ENCODE measurements at places on chromosomes 1 and 21.

- no peaks in the 10 kb centered on the region for H3K36me3 ChIP-seq
- no peaks in the 10 kb centered on the region for H3K27me3 ChIP-seq
- H3K4me3 ChIP-seq, result no peak overlapping the region
- H3K4me1 ChIP-seq, result no peaks in the 10 kb centered on the region
- no peak overlapping the region for H3K27ac ChIP-seq
- DNase-seq, result no peak
Observed at GRCh38 chr1:56570924-56571372, 8.4 kb downstream of the PLPP3 start.

GRCh38 chr21:38880577-38880966 is 74.8 kb downstream of the ETS2 start:
- H3K27ac ChIP-seq, result no peak overlapping the region
- DNase-seq, result no peak
- no peaks in the 10 kb centered on the region for H3K4me1 ChIP-seq
- H3K4me3 ChIP-seq, result no peak overlapping the region
- no peaks in the 10 kb centered on the region for H3K36me3 ChIP-seq

GRCh38 chr1:89779151-89779940 is 41.5 kb upstream of the LRRC8D start:
- H3K27me3 ChIP-seq, result no peaks in the 10 kb centered on the region
- no peaks in the 10 kb centered on the region for H3K4me1 ChIP-seq
- DNase-seq, result no peak
- no peak overlapping the region for H3K4me3 ChIP-seq

GRCh38 chr1:166603296-166603695 is 236.0 kb upstream of the POGK start:
- H3K4me3 ChIP-seq, result no peak overlapping the region
- no peaks in the 10 kb centered on the region for H3K4me1 ChIP-seq
- no peak for DNase-seq
- H3K27ac ChIP-seq, result no peak overlapping the region

DNA sequence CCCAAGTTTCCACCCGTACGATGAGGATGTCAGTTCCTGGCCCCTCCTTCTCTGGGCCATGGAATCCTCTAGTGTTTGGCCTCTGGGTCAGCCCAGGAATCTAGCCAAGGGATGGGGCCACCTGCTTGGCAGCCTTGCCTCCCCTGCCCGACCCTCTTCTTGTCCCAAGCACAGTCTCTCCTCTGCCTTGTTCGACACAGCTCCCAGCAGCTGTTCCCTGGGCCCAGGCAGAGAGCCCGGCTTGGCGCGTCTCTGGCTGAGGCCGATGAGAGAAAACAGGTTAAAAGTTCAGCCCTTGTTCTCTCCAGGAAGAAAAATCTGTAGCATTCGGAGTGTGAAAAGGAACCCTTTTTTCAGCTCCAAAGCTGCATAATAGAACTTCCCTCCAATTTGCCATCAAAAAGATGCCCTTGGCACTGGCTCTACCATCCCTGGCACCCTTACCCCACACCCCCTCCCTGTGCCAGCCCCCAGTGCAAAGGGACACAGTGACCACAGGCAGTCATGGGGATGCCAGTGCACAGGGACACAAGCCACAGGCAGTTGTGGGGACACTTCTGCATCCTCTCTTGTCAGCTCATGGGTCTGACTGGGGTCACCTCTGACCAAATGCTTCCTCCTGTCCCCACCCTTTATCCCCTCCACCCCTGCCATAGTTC is 68.4 kb downstream of the EPHB2 start:
- H3K27ac ChIP-seq, result no peak overlapping the region
- no peaks in the 10 kb centered on the region for H3K36me3 ChIP-seq
- no peak for DNase-seq
- H3K27me3 ChIP-seq, result no peaks in the 10 kb centered on the region
- no peak overlapping the region for H3K4me3 ChIP-seq

- H3K4me1 ChIP-seq, result peaks cover 3% of the 10 kb centered on the region
- no peaks in the 10 kb centered on the region for H3K27me3 ChIP-seq
- no peak overlapping the region for H3K4me3 ChIP-seq
- no peak overlapping the region for H3K27ac ChIP-seq
- H3K36me3 ChIP-seq, result no peaks in the 10 kb centered on the region
- DNase-seq, result no peak
Observed at GRCh38 chr1:232705815-232706575, 76.1 kb upstream of the SIPA1L2 start.

- no peaks in the 10 kb centered on the region for H3K36me3 ChIP-seq
- peaks cover 60% of the 10 kb centered on the region for H3K27me3 ChIP-seq
- H3K4me3 ChIP-seq, result no peak overlapping the region
- H3K4me1 ChIP-seq, result peaks cover 2% of the 10 kb centered on the region
- no peak overlapping the region for H3K27ac ChIP-seq
- peak; percentile 73 for DNase-seq
Observed at GRCh38 chr1:110067893-110068645, 2.4 kb downstream of the ALX3 start.

DNA sequence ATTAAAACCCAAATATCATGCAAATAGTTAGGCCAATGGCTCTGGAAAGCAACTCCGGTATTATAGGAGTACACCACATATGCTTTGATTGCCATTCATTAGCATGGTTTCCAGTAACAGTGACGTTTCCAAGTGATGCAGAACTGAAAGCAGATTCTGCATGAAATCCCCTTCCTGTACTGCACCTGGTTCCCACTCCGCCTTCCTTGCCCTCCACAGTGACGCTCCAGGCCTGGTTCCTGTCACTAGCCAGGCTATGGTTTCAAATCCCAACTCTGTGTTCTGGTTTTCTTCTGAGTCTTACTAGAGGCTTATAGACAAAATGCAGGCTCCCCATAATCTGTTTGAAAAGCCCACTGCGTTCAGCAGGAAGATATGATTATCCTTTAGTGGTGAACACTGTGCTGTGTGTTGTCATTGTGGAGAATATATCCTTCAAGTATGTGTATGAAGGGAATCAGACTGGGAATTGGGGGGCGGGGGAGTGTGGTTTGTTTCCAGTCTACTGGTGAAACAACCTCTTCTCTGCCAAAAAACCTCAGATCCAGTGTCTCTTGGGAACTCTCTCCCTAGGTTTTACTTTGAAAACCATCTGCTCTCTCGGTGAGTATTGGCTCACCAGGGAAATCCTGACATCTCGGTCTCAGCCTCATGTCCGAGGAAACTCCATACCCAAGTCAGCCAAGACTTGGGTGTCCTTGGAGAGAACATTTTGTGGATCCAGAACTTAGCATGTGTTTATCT is 78.7 kb downstream of the TYW3 start:
- H3K36me3 ChIP-seq, result no peaks in the 10 kb centered on the region
- H3K4me3 ChIP-seq, result no peak overlapping the region
- no peaks in the 10 kb centered on the region for H3K4me1 ChIP-seq

DNA sequence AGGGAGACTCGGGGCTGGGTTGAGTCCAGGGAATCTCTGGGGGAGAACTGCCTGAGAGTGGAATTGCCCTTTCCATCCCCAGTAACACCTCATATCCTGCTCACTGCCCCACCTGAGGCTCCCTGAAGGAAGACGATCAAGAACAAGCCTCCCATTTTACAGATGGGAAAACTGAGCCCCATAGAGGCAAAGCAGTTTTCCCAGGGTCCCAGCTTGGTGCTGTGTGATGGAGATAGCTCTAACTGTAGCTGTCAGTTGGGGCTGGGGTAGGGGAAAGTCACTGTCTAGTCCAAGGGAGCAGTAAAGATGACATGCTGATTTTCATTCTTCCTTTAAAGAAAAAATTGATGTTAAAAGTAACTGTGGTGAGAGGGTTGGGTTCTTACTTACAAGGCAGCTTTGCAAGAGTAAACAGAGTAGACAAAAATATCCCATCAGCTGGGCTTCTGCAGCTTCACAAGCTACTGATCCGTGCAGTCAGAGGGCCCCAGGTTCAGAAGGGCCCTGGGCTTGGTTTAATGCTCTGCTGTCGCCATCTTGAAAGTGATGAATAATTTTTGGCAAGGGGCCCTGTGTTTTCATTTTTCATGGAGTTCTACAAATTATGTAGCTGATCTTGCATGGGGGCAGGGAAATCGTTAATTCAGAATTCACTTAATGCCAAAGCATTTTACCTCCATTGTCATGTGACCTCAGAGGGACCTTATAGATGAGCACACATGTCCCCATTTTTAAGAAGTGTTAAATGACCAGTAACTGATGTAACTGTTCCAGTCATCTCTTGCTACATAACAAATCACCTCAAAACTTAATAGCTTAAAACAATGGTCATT is 17.6 kb upstream of the TNFRSF1B start:
- H3K4me1 ChIP-seq, result no peaks in the 10 kb centered on the region
- H3K27ac ChIP-seq, result no peak overlapping the region
- DNase-seq, result no peak
- H3K4me3 ChIP-seq, result no peak overlapping the region

DNA sequence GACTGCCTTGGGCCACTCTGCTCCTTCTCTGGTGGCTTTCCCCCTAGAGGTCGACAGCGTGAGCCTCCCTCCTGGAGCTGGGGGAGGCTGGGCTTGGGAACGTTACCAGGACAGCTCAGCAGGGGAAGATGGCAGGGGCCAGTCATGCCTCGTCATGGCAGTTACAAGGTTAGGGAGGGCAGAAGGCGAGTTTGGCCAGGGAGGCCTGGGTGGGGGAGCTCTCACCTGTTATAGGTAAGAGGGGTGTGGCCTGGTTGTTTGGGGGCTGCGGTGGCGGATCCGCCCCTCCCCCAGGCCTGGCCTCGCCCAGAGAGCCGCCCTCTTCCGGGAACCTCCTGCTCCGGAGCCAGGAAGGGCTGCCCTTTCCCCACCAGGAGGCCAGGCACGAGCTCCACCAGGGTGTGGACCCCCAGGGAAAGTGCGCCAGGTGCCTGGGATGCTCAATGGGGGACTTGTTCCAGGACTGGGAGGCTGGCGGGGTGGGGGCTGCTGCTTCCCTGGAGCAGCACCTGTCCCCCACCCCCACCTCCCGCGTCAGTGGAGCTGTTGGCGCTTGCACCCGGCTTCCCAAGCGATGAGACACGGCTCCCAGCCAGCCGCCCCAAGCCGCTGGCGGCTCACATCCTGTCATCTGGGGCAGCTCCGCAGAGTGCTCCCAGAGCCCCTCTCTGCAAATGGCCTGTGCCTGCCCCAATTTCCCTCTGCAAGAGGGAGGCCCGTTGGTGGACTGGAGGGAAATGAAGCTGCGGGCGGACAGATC is 23.6 kb upstream of the PKP1 start:
- H3K4me3 ChIP-seq, result no peak overlapping the region
- H3K4me1 ChIP-seq, result no peaks in the 10 kb centered on the region
- no peaks in the 10 kb centered on the region for H3K27me3 ChIP-seq
- DNase-seq, result peak; percentile 78

GRCh38 chr1:176542352-176542751 is 79.4 kb downstream of the PAPPA2 start:
- no peak overlapping the region for H3K4me3 ChIP-seq
- H3K27ac ChIP-seq, result no peak overlapping the region
- H3K4me1 ChIP-seq, result no peaks in the 10 kb centered on the region

- H3K4me3 ChIP-seq, result no peak overlapping the region
- no peaks in the 10 kb centered on the region for H3K4me1 ChIP-seq
- no peaks in the 10 kb centered on the region for H3K27me3 ChIP-seq
- H3K27ac ChIP-seq, result no peak overlapping the region
- no peaks in the 10 kb centered on the region for H3K36me3 ChIP-seq
Observed at GRCh38 chr1:152869808-152870419, 8.2 kb upstream of the SMCP start.

- no peak overlapping the region for H3K4me3 ChIP-seq
- no peaks in the 10 kb centered on the region for H3K27me3 ChIP-seq
- no peak overlapping the region for H3K27ac ChIP-seq
Observed at GRCh38 chr21:14356746-14357145, 26.2 kb downstream of the HSPA13 start.

DNA sequence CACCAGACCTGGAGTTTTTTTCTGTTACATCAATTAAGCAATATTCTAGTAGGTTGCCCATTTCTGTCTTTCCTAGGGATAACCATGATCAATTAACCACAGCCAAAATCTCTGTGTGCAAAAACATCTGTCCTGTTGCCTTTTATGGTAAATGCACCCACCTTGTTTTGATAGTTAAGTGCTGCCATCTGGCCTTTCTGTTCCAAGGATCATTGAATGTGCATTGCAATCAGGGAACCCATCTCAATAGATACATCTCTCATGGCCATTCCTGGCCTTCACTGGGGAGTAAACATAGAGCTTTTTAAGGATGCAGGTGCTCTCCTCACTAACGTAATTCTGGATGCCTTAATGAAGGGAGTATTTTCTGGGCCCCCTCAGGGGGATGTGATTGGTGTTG is 111.8 kb upstream of the KIAA1614 start:
- DNase-seq, result no peak
- no peak overlapping the region for H3K27ac ChIP-seq
- no peak overlapping the region for H3K4me3 ChIP-seq
- H3K36me3 ChIP-seq, result no peaks in the 10 kb centered on the region
- no peaks in the 10 kb centered on the region for H3K27me3 ChIP-seq

GRCh38 chr1:10497109-10497508 is 22.4 kb downstream of the PEX14 start:
- H3K4me3 ChIP-seq, result no peak overlapping the region
- no peak overlapping the region for H3K27ac ChIP-seq
- DNase-seq, result no peak
- no peaks in the 10 kb centered on the region for H3K27me3 ChIP-seq
- peaks cover 2% of the 10 kb centered on the region for H3K36me3 ChIP-seq

- no peaks in the 10 kb centered on the region for H3K4me1 ChIP-seq
- DNase-seq, result no peak
- H3K4me3 ChIP-seq, result no peak overlapping the region
- no peak overlapping the region for H3K27ac ChIP-seq
- no peaks in the 10 kb centered on the region for H3K36me3 ChIP-seq
- H3K27me3 ChIP-seq, result no peaks in the 10 kb centered on the region
Observed at GRCh38 chr21:45110873-45111624, 36.7 kb downstream of the ADARB1 start.

- no peak overlapping the region for H3K27ac ChIP-seq
- DNase-seq, result no peak
- H3K27me3 ChIP-seq, result no peaks in the 10 kb centered on the region
- H3K36me3 ChIP-seq, result no peaks in the 10 kb centered on the region
- no peak overlapping the region for H3K4me3 ChIP-seq
Observed at GRCh38 chr1:84869720-84870119, 23.3 kb downstream of the LPAR3 start.

DNA sequence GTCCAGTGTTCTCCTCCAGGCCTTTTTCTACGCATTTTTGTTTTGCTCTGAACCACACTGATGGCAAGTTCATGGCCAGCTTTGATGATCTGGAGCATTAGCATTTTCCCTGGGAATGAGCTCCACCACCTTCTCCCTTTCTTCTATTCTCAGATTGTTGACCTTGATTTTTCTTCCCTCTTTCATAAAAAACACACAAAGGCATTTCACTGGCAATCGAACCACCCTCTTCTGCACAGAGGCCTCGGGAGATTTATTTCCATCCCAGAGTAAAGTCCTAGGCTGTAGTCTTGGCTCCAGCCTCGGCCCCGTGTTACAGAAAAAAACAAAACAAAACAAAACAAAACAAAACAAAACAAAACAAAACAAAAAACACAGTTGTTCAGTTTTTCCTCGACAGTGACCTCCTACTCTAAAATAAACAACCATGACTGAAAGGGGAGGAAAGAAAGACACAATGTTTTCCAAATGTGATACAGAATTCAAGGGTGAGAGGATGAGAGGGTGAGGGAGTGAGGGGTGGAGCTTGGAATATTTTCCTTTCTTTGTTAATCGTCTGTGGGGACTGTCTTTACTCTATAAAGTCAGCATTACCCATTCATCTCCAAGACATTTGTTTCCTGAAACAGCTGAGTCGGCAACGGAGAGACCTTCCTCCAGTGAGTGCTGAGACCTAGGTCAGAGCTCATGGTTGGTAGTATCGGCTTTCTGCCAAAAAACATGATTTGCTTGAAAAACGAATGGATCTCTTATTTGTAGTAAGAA is 29.8 kb upstream of the RNF186 start:
- peaks cover 2% of the 10 kb centered on the region for H3K27me3 ChIP-seq
- H3K4me3 ChIP-seq, result no peak overlapping the region
- no peaks in the 10 kb centered on the region for H3K36me3 ChIP-seq
- H3K4me1 ChIP-seq, result no peaks in the 10 kb centered on the region
- no peak overlapping the region for H3K27ac ChIP-seq
